CD4-positive, alpha-beta T cell (primary cell): ENCODE measurements at places on chromosomes 5 and 9.

GRCh38 chr9:110076894-110077725 is 130.8 kb downstream of the C9orf152 start:
- no peak for DNase-seq

DNA sequence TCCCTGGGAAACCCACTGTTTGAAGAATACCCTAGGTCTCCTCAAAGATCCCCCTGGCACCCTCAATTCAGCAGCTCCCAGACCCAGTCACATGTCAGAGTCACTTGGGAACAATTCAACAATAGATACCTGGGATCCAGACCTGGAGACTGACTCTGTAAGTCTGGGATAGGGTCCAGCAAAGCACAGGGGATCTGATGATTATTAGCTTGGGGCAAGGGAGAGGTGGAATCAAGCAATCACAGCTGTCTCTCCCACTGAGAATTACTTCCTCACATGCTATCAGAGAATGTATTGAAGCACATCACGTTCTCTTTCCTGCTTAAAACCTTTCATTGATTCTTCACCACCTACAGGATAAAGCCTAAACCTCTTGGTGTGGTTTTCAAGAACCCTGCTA is 5.9 kb downstream of the FAM193B start:
- DNase-seq = no peak

- no peak for DNase-seq
Measured at GRCh38 chr5:52468976-52469375, 318.7 kb upstream of the ITGA1 start.

DNA sequence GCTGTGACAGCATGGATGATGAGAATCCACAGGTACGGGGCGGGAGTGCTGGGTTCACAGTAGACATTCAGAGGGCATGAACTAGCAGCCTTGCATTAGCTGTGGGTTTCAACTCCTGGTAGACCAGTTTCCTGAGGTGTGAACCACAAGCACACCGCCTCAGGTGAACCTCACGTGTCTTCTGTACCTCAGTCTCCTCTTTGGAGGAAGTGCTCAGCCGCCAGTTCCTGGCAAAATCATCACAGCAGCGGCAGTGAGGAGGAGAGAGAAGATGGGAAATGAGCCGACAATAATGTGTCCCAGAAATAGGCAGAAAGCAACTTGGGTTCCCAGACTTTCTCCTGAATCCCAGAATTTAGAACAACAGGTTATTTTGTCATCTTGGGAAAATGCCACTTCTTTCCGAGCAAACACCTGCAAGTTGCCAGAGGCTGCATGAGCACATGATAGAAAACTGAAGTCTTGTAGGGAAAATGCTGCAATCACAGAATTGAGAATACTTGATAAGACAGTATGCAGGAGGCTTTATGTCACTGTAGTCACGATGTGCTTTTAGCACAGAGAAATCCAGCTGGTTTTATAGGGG is 258.5 kb downstream of the AOPEP start:
- DNase-seq = peak; percentile 4

- DNase-seq = peak; percentile 15
Measured at GRCh38 chr9:33687779-33688178, 107.6 kb upstream of the PRSS3 start.

GRCh38 chr9:77442436-77442835 is 205.7 kb downstream of the GNA14 start:
- DNase-seq = no peak

DNA sequence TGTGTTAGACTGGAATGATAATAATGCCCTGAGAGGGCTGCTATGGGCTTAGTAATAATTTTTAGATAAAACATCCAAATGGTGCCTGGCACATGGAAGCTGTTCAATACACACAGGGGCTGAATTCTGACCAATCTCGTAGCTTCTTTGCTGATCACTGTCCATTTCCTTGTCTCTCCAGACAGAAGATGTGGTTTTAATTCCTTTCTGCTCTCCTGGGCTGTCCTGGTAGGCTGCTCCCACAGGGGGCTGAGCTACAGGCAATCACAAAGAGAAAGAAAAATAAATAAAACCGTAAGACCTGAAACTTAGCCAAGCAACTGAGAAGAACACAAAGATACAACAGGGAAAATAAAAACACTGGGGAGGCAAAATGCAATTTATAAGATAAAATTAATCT is 136.5 kb downstream of the CDK5RAP2 start:
- DNase-seq = no peak

DNA sequence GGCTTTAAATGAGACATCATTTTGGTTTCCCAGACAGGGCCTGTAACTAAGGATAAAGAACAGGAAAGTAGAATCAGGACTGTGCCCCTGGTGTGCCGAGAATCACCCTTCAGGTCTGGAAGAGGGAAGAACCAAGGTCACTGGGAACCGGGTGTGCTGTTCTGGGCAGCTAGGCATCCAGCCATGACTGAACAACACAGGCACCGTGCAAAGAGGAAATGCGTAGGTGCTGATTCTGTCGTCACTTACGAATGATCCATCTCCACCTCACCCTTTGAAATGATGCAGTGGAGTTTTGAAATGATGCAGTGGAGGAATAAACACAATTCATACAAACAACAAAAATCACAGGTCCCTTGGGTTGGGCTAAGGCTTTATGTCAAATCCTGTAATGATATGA is 64.4 kb downstream of the MAP1B start:
- no peak for DNase-seq

- DNase-seq = no peak
Measured at GRCh38 chr5:138972836-138973235, 97.7 kb upstream of the LRRTM2 start.

DNA sequence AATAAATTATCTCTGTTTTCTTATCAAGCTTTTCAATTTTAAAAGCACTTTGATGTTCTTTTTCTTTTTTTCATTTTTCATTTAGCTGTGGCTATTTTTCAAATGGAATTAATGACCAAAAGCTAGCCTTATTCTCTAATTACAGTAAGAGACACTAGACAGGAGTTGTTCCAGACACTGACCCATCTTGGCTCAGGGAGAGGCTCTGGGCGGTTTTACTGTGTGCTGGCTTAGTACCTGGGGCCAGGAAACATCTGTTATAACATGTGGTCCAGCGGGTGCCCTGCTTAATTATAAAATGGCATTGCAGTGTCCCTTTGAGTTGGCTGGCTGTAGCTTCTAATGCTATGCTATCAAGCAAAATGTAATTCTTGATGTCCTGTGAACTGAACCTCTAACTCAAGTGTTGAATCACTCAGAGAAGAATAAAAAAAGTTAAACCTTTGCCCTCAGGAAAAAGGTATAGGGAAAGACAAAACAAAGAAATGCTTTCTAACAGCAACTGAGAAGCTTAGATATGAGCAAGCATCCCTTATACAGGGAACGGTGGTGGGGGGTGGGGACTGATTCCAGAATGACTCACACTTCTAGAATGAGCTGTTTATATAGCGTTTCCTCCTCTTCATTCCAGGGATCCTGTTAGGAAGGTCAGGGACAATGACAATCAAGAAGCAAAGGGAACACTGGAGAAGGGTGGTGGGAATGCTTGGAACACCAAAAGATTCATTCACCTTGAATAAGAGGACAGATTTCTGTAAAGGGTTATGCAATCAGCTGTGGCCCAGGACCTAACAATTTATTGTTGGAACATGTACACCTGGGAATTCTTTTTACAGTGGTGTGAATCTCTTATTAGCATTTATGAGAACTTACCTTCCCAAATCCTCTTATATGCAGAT is 58.7 kb upstream of the NFIB start:
- DNase-seq = no peak

GRCh38 chr5:104363567-104363966 is 801.0 kb upstream of the NUDT12 start:
- DNase-seq = no peak

- no peak for DNase-seq
Measured at GRCh38 chr5:140295414-140295813, 7.5 kb downstream of the PFDN1 start.

DNA sequence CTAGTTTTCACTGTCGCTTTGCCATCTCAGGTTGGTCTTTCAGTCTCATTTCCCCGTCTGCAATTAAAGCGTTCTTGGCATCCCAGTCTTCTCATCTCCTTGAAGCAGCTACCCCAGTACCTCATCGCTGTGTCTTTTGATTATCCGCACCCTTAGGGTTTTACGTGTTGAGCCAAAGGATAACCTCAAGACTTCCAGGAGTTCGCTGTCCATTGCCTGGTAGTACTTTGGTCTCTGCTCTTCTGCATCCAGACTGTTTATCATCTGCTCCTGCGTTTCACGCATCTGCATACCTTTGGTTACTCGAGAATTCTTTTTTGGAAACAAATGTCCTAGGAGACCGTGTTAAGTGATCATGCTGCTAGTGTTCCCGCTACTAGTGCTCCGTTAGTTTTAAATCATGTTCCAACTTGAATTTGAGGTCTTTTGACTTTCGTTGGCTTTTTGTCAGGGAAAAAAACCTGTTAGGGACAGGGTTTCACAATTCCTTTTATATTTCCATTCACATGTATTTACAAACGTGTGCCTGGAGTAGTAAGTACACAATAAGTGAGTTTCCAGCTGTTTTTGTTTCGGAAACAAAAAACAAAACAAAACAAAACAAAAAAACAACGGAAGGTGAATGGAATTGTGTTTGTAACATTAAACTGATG is 888 bp downstream of the RABGAP1 start:
- no peak for DNase-seq

DNA sequence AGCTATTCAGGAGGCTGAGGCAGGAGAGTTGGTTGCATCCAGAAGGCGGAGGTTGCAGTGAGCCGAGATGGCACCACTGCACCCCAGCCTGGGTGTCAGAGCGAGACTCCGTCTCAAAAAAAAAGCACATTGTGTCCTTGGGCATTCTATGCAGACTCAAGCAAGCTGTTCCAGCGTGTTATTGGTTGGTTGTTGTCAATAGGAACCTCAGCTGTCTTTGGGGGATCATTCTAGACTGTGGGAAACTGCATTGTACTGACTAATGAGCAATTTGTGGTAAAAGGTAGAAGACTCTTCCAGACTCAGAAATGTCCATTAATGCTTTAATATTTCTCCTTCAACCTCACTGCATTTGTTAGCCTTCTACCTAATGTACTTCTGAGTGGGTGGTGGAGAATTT is 379.5 kb upstream of the GRAMD2B start:
- DNase-seq = no peak

DNA sequence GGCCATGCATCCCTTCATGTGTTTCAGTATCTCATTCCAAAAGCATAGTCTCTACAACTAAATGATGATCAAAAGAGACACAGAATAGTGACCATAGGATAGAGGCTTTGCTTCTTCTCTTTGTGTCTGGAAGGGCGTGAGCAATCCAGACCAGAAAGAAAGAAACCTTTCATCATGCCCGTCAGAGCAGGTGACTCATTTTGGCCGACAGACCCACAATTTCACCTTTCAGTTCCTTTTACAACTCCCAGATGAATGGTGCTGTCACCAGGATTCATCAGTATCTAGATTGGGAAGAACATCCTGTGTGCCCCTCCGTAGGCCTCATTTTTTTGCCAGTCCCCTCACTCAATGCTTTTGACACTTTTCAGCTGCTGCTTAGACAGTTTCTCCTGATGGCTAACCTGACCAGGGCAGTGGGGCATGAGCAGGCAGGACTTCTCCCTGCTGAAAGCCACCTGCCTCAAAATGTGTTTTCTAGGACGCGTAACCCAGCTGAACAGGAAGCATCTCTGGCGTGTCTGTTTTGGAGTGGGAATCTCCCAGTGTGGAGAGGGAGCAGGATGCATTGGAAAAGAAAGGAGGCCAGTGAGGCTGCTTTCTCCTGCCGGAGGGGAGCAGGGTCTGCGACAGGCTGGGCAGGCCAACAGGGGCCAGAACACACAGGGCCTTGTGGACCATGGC is 21.2 kb downstream of the ABLIM3 start:
- no peak for DNase-seq

- DNase-seq = no peak
Measured at GRCh38 chr9:94680621-94681020, 41.3 kb upstream of the FBP1 start.

- DNase-seq = no peak
Measured at GRCh38 chr5:35305336-35306020, 75.2 kb upstream of the PRLR start.

GRCh38 chr5:173989432-173990082 is 587 bp downstream of the C5orf47 start:
- no peak for DNase-seq

- DNase-seq = no peak
Measured at GRCh38 chr5:10468256-10468655, 26.6 kb downstream of the ROPN1L start.

GRCh38 chr9:117411547-117411946 is 3.3 kb downstream of the ASTN2 start:
- no peak for DNase-seq

DNA sequence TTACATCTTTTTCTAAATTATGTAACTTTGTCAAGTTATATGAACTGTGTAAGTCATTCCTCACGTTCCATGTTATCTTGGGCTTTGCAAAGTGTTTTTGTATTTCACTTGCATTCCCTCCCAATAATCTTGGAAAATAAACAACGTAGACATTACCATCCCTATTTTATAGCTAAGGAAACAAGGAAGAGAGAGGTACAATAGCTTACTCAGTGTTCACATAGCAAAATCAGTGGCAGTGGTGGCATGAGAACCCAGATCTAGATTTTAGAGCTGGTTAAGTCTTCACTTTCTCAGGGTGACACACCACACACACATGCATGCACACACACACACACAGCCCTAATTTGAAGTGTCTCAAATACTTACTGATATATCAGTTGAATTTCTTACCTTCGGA is 34.1 kb downstream of the NSA2 start:
- no peak for DNase-seq

DNA sequence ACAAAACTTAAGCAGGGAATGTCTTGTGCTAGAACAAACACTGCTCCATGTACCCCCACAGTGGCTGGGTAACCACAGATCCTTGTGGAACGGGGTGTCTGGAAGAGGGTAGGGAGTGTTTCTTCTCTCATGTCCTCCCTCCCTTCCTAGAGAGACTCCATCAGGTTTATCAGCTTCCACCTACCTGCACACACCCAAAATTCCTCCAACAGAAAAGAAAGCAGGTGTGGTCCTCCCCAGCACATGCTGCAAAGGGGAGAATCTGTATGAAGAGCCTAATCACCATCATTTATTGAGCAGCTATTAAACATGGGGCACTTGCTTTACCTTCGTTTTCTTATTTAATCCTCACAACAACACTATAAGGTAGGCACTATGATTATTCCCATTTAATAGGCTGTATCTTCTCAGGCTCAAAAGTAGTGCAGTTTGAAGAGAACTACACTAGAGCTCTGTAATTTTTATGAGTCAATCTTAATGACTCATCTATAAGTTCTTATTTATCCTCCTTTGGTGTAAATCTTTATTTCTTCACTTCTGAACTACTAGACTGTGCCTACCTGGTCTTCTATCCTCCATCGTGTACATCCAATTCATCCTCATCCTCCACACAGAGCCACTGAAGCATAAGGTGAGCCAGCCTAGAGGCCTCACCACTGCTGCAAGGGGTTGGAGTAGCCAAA is 31.6 kb downstream of the C9orf40 start:
- DNase-seq = no peak

- DNase-seq = no peak
Measured at GRCh38 chr9:69674112-69674685, 2.0 kb upstream of the APBA1 start.

DNA sequence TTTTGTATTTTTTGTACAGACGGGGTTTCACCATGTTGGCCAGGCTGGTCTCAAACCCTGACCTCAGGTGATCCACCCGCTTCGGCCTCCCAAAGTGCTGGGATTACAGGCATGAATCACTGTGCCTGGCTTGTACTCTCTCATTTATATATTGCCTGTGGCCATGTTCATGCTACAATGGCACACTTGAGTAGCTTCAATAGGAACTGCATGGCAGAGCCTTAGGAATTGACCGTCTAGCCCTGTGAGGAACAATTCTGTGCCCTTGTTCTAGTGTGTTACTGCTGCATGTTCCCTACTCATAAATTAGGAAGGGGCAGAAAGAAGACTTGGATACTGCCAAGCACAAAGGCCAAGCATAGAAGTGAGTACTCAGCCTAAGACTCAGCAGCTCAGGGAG is 104.2 kb downstream of the LIFR start:
- no peak for DNase-seq

- DNase-seq = no peak
Measured at GRCh38 chr5:113489299-113489698, 1.0 kb upstream of the MCC start.
